ENCODE measurements at places on chromosomes 1 and 21. TPM values are rescaled to one million over a fixed set of nuclear protein-coding genes. Genes with fewer than 3 reads are reported as not detected.
A peak's percentile ranks its signal among the peaks of the same experiment; 100 is the strongest.

The IQGAP3 gene
- total RNA-seq, result 13.5 TPM

The PYHIN1 gene
- total RNA-seq, result 1.6 TPM

The LCE2A gene
- not detected for total RNA-seq

GRCh38 chr1:236705771-236706170 lies 19.5 kb downstream of the ACTN2 start:
- H3K4me1 ChIP-seq, result no peaks in the 10 kb centered on the region
- peaks cover 24% of the 10 kb centered on the region for H3K27me3 ChIP-seq
- H3K27ac ChIP-seq, result no peak overlapping the region
- DNase-seq, result no peak

- no peak overlapping the region for H3K4me3 ChIP-seq
- peaks cover 3% of the 10 kb centered on the region for H3K4me1 ChIP-seq
- H3K36me3 ChIP-seq, result no peaks in the 10 kb centered on the region
- no peaks in the 10 kb centered on the region for H3K27me3 ChIP-seq
- H3K27ac ChIP-seq, result no peak overlapping the region
These were observed 18.5 kb downstream of the MORN1 start for GRCh38 chr1:2372551-2373490.

DNA sequence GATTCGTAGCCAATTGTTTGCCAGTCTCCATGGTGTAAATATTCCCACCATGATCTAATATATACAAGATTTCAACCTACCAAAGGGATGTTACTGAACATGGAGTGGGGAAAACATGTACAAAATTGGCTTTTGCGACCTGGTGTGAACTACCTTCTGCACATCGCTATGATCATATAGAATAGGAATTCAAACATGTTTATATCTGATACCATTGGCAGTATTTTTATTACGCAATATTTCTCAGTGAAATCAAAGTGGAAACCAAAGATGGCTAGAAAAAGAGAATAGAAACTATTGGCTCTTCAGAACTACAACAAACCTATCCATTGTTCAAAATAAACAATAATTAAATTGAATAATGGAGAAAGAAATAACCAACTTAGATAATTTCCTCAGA lies 285.1 kb downstream of the TPR start:
- H3K27me3 ChIP-seq, result peaks cover 15% of the 10 kb centered on the region
- no peaks in the 10 kb centered on the region for H3K4me1 ChIP-seq
- H3K27ac ChIP-seq, result no peak overlapping the region
- no peaks in the 10 kb centered on the region for H3K36me3 ChIP-seq
- DNase-seq, result no peak

GRCh38 chr1:43034778-43035177 lies 76.1 kb upstream of the SLC2A1 start:
- no peak for DNase-seq
- H3K4me3 ChIP-seq, result no peak overlapping the region
- H3K4me1 ChIP-seq, result peaks cover 12% of the 10 kb centered on the region
- H3K36me3 ChIP-seq, result no peaks in the 10 kb centered on the region
- H3K27ac ChIP-seq, result peak overlapping the region; percentile 84
- H3K27me3 ChIP-seq, result no peaks in the 10 kb centered on the region

GRCh38 chr1:1433804-1434130 lies 1.7 kb upstream of the VWA1 start:
- DNase-seq, result peak; percentile 81
- peak overlapping the region; percentile 45 for H3K27ac ChIP-seq
- H3K4me1 ChIP-seq, result peaks cover 6% of the 10 kb centered on the region
- H3K27me3 ChIP-seq, result peaks cover 43% of the 10 kb centered on the region

DNA sequence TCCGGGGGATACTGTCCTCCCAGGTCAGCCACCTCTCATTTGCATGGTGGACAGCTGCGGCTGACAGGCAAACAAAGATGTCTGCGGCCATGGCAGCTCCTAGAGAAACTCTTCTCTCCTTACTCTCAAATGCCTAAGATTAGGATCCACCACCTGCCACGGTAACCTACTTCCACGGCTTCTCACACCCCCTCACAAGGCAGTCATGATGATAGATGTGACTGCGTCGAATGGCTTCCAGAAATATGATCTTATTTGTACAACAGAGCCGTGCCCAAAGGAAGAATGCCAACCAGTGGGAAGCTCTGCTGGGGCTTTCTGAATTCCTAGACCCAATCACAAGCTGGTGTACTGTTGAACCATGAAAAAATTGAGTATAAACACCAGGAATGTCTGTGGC lies 73.4 kb downstream of the BACE2 start:
- no peak overlapping the region for H3K4me3 ChIP-seq
- H3K27ac ChIP-seq, result no peak overlapping the region
- DNase-seq, result no peak
- H3K27me3 ChIP-seq, result peaks cover 5% of the 10 kb centered on the region
- H3K36me3 ChIP-seq, result no peaks in the 10 kb centered on the region

- no peak overlapping the region for H3K27ac ChIP-seq
- peaks cover 84% of the 10 kb centered on the region for H3K27me3 ChIP-seq
- peak; percentile 23 for DNase-seq
- H3K36me3 ChIP-seq, result no peaks in the 10 kb centered on the region
These were observed 985 bp downstream of the SYT6 start for GRCh38 chr1:114152508-114153260.

DNA sequence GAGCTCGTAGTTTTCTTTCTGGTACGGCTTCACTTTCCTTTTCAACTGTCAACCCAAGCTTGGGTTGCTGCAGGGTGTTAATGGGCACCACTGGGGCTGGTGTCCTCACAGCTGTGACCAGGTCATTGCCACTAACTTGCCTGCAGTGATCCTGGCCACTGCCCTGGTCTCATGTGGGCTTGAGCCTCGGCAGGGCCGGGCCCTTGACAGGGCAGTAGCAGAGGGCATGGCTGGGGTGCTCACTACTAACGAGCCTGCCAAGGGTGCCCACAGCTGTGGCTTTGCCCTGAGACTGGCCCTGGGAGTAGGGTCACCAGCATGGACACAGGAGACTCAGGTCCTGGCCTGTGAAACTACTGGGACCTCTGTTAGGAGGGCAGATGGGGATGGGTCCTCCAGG lies 31.5 kb upstream of the GNPAT start:
- H3K4me3 ChIP-seq, result no peak overlapping the region
- no peak for DNase-seq
- peaks cover under 1% of the 10 kb centered on the region for H3K27me3 ChIP-seq
- no peaks in the 10 kb centered on the region for H3K36me3 ChIP-seq
- peaks cover 3% of the 10 kb centered on the region for H3K4me1 ChIP-seq

- H3K4me3 ChIP-seq, result peak overlapping the region; percentile 1
- peaks cover 15% of the 10 kb centered on the region for H3K4me1 ChIP-seq
- no peak overlapping the region for H3K27ac ChIP-seq
- peak; percentile 36 for DNase-seq
These were observed 59.4 kb downstream of the RUNX3 start for GRCh38 chr1:24870551-24871195.

DNA sequence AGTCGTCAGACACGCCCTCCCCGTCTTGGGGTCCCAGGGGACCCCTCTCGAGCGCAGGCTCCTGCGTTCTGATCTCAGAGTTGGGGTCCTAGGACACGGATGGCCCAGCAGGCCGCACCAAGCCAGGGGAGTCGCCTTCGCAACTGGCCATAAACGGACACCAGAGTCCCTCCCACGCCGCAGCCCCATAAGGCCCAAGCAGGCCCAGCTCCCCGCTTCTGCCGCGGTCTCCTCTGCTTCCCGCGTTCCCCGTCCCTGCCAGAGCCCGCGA lies 633 bp downstream of the DMRTA2 start:
- peaks cover 53% of the 10 kb centered on the region for H3K4me1 ChIP-seq
- H3K36me3 ChIP-seq, result no peaks in the 10 kb centered on the region
- H3K27ac ChIP-seq, result no peak overlapping the region
- no peak for DNase-seq
- H3K27me3 ChIP-seq, result peaks cover 91% of the 10 kb centered on the region
- H3K4me3 ChIP-seq, result peak overlapping the region; percentile 59

- no peaks in the 10 kb centered on the region for H3K36me3 ChIP-seq
- no peak overlapping the region for H3K27ac ChIP-seq
- no peak for DNase-seq
- H3K4me1 ChIP-seq, result peaks cover 28% of the 10 kb centered on the region
These were observed 22.8 kb upstream of the CTBS start for GRCh38 chr1:84597011-84597410.

Measured in activated naive CD8-positive, alpha-beta T cell treated with anti-CD3 and anti-CD28 coated beads for 36 hours (primary cell).